ENCODE measurements at places on chromosomes 11 and 22.

DNA sequence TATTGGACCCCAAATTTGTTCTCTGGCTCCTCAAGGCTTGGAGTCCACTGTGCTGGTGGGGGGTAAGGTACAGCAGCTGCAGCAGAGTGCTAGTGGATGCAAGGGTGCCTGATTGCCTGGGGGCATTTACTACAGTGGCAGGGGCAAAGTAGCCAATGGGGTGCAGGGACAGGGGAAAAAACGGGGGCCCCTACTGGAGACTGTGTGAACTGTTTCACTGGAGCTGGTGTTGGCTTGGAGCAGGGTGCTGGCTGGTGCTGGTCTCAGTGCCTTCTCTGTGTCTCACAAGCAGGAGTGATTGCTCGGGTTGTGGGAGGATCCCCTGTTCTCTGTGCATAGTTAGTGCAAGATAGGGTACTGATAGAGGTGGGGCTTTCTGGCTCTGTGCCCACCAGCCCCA lies 935.9 kb downstream of the JRKL start:
- no peak for DNase-seq

DNA sequence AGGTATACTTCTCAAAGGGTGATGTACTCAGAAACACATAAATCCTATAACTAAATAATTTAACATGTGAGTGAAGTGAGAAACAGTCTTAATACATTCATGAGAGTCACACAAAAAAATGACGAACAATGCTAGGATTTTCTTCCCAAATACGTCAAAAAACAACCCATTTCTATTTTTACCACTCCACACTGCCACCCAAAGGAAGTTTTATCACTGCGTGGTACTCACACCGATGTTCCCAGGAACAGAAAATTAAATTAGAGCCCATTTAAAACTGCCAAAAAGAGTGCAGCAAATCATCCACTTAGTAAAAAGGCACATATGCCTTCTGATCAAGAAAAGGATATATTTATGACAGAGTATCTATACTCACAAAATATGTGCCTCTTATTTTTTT lies 710.9 kb upstream of the FAT3 start:
- no peak for DNase-seq

GRCh38 chr11:119363081-119363850 lies 16.8 kb upstream of the MFRP start:
- DNase-seq: no peak

DNA sequence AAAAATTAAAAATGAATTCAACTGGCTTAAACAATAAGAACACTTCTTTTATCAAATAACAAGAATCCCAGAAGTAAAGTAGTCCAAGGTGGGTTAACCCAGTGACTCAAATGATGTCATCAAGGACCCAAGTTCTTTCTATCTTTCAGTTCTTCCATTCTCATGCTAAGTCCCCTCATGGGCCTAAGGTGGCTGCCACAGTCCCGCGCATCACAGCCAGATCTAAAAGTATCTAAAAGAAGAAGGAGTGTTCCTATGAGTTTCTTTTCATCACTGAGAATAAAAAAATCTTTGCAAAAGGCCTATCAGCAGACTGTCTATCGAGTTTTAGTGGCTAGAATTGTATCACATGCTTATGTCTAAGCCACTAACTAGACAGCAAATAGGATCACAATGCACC lies 37.2 kb upstream of the LDLRAD3 start:
- DNase-seq: no peak

DNA sequence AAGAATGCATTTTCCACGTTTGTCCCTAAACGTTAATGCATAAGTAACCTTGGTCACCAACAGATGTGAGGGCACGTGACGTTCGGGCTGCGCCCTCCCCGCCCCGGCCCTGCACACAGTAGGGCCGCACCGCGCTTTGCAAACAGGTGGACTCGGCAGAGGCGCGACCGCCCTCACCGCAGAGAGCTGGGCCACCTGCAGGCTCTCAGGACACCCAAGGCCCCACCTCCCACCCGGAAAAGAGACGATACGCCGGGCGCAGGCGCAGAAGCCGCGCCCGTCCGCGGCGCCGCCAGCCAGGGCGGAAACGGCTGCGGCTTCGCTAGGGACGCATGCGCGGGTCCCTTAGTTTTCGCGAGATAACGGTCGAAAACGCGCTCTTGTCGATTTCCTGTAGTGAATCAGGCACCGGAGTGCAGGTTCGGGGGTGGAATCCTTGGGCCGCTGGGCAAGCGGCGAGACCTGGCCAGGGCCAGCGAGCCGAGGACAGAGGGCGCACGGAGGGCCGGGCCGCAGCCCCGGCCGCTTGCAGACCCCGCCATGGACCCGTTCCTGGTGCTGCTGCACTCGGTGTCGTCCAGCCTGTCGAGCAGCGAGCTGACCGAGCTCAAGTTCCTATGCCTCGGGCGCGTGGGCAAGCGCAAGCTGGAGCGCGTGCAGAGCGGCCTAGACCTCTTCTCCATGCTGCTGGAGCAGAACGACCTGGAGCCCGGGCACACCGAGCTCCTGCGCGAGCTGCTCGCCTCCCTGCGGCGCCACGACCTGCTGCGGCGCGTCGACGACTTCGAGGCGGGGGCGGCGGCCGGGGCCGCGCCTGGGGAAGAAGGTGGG lies at the start of gene FADD:
Gene FADD (plus strand): TSS at position 377 of the 831 bp plus-strand sequence. CDS start 164 bp downstream, at position 541.
- peak; percentile 63 for DNase-seq

- no peak for DNase-seq
These were observed 100.8 kb upstream of the TTC12 start for GRCh38 chr11:113213549-113213948.

GRCh38 chr22:33519071-33519973 lies 401.0 kb downstream of the LARGE1 start:
- DNase-seq: no peak

DNA sequence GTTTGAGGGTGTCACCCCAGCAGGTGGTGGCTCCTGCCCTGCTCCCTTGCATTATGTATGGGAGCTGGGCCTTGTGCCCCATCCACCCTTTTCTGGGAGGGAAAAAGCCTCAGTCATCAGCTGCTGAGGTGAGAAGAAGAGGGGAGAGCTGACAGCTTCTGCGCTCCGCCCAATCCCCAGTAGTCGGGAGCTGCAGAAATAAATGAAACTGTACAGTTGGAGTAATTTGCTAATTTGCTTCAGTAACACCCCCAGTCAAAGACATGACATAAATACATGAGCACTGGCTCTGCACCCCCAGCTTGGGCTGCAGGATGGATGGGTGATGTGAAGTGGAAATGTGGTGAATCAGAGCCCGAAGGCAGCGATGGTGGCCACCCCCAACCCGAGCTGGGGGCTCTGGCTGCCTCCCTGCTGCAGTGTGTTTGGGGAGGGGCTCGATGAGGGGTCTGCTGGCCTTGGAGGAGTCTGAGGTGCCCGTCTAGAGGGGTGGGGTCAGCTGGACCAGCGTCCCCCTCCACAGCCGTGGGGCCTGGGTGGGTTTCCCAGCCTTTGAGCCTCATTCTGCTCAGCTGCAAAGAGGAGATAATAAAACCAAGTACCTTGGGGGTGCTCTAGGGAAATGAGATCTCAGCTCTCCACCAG lies 59.2 kb downstream of the MPPED1 start:
- DNase-seq: no peak

All from GM04503 (cell line).